Fibroblast of lung (primary cell): ENCODE measurements at places on chromosomes 16 and 17.
A peak's percentile ranks its signal among the peaks of the same experiment; 100 is the strongest.

DNA sequence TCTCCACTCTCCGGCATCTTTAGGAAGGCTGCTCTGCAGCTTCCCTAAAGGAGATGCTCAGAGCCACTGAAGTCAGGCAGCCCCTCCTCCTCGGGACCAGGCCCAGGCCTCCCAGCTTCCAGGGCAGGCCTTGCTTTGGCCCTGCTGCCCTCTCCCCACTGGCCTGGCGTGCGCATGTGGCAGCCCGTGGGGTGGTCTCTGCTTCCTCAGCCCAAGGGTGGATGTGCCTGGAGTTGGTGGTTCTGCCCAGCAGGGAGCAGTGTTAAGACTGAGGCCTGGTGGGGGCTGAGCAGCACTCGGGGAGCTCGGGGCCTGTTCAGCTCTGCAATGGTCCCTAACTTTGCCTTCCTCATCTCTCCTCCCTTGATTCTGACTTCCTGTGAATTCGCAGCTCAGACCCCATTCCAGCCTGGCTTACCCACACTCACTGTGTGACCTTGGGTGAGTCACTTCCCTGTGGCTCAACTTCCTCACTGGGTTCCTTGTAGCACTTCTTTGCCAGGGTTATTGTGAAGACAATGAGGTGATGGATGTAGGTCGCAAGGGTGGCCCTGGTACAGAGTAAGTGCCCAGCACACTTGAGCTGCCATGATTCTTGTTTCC lies 63.2 kb downstream of the NKD1 start:
- H3K27me3 ChIP-seq: no peaks in the 10 kb centered on the region
- H3K4me1 ChIP-seq: no peaks in the 10 kb centered on the region
- H3K27ac ChIP-seq: no peak overlapping the region
- no peaks in the 10 kb centered on the region for H3K36me3 ChIP-seq

GRCh38 chr16:23966597-23967394 lies 131.0 kb downstream of the PRKCB start:
- no peak overlapping the region for H3K27ac ChIP-seq
- H3K36me3 ChIP-seq: no peaks in the 10 kb centered on the region
- no peaks in the 10 kb centered on the region for H3K4me1 ChIP-seq

- peak; percentile 55 for DNase-seq
- no peak overlapping the region for H3K27ac ChIP-seq
- no peaks in the 10 kb centered on the region for H3K27me3 ChIP-seq
- no peak overlapping the region for H3K4me3 ChIP-seq
- no peaks in the 10 kb centered on the region for H3K36me3 ChIP-seq
- no peaks in the 10 kb centered on the region for H3K4me1 ChIP-seq
Measured at GRCh38 chr16:49019081-49019633, 262.5 kb downstream of the CBLN1 start.

DNA sequence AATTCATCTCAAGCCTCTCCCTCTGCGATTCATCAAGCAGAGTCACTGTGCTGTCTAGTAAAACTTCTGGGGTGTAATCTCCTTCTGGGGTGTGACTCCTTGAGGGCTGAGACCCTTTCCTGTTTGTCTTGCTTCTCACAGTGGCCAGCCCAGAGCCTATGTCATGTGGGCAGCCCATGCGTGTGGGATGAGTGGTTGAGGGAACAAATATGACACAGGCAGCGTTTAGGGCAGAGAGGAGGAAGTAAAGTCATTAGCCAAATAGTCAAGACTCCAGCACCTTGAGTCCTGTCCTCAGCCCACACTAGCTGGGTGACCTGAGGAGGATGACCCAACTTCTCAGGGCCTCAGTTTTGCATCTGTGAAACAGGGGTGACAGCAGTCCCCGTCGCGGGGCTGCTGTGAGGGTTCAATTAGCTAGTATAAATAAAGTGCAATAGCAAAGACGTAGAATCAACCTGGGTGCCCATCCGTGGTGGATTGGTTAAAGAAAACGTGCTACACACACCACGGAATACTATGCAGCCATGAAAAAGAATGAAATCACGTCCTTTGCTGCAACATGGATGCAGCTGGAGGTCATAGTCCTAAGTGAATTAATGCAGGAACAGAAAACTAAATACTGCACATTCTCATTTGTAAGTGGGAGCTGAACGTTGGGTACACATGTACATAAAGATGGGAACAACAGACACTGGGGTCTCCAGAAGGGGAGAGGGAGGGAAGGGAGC lies 4.5 kb upstream of the ITGAX start:
- H3K36me3 ChIP-seq: no peaks in the 10 kb centered on the region
- H3K4me1 ChIP-seq: no peaks in the 10 kb centered on the region
- no peak for DNase-seq
- H3K27ac ChIP-seq: no peak overlapping the region
- no peaks in the 10 kb centered on the region for H3K27me3 ChIP-seq

DNA sequence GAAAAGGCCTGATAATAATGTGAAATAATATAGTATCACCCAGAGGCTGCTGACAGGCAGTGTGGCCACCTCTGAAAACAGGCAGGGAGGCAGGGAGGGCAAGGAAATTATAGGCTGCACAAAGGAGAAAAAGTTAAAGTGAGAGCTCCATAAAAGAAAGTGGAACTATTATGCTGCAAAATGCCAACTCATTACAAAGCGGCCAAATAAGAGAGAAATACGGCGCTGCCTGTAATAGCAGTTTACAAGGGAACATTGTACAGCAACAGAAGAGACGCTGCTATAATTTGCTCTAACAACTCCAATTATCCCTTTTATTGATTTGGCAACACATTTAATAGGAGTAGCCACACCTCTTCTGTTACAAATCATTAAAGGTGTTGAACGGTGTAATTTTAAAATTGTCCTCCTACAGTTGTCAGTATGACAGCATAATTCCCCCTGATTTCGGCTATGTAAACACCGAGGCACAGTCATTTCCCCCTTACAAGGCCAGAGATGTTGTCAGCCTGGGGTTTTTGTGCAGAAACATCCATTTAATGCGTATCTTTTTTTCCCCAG lies 120.3 kb downstream of the MRM1 start:
- peaks cover 6% of the 10 kb centered on the region for H3K27me3 ChIP-seq
- H3K4me1 ChIP-seq: no peaks in the 10 kb centered on the region
- no peaks in the 10 kb centered on the region for H3K36me3 ChIP-seq
- peak overlapping the region; percentile 15 for H3K4me3 ChIP-seq
- H3K27ac ChIP-seq: no peak overlapping the region

- H3K36me3 ChIP-seq: no peaks in the 10 kb centered on the region
- H3K27me3 ChIP-seq: no peaks in the 10 kb centered on the region
- DNase-seq: no peak
- no peak overlapping the region for H3K4me3 ChIP-seq
- H3K4me1 ChIP-seq: peaks cover 22% of the 10 kb centered on the region
- no peak overlapping the region for H3K27ac ChIP-seq
Measured at GRCh38 chr17:76495663-76496400, 5.4 kb downstream of the RHBDF2 start.

DNA sequence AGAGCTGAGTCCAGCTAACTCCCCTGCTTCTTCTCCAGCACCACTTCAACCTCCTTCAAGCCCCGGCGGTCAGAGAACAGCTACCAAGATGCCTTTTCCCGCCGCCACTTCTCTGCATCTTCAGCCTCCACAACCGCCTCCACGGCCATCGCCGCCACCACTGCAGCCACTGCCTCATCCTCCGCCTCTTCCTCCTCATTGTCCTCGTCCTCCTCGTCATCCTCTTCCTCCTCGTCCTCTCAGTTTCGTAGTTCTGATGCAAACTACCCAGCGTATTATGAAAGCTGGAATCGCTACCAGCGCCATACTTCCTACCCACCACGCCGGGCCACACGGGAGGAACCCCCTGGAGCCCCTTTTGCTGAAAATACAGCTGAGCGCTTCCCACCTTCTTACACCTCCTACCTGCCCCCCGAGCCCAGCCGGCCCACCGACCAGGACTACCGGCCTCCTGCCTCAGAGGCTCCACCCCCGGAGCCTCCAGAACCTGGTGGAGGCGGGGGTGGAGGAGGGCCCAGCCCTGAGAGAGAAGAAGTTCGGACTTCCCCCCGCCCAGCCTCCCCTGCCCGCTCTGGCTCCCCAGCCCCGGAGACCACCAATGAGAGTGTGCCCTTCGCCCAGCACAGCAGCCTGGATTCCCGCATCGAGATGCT lies 7.1 kb downstream of the SETD1A start:
- H3K4me3 ChIP-seq: no peak overlapping the region
- H3K27ac ChIP-seq: no peak overlapping the region
- H3K4me1 ChIP-seq: no peaks in the 10 kb centered on the region

DNA sequence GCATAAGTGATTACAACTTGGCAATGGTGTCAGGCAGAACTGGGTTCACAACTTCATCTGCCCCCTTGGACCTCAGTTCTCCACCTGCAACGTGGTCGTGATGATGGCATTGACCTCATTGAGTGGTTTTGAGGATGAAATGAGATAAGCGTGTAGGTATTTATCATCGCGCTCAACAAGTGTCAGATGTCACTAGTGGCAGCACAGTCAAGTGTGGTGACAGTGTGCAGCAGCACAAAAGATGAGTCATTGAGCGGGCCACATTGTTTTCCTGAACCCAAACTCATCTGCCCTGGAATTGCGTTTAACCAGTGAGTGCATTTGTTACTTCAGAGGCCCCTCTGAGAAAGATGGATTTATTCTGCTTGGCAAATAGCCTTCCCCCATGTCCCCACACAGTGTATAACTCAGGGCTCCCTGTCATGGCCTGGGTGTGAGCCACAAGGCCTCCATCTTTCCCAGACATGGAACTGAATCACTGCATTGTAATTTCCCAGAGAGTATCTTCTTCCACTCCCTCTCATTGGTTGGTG lies 20.9 kb downstream of the IRX3 start:
- DNase-seq: no peak
- H3K27ac ChIP-seq: no peak overlapping the region

DNA sequence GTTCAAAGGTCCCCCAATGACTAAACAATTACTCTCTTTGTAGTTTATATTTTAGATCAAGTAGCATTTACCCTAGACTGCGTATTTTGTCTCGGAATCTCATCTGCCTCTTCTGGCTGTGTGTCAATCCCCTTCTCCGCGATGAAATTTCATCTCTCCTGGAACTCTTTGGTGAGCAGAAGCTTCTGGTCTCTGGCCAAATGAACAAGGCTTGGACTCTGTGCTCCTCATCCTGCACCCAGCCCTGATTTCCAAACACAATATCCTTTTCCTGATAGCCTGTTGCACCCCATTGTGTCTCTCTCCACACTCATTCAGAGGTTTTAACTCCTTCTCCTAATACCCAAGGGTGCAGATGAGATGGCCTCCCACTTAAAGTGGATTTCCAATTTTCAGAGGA lies 609.4 kb upstream of the CDH5 start:
- H3K27me3 ChIP-seq: no peaks in the 10 kb centered on the region
- no peak overlapping the region for H3K27ac ChIP-seq
- H3K4me1 ChIP-seq: no peaks in the 10 kb centered on the region
- H3K4me3 ChIP-seq: no peak overlapping the region

GRCh38 chr17:57819867-57820266 lies 30.0 kb downstream of the MRPS23 start:
- H3K4me3 ChIP-seq: no peak overlapping the region
- no peaks in the 10 kb centered on the region for H3K36me3 ChIP-seq
- DNase-seq: no peak
- H3K27ac ChIP-seq: no peak overlapping the region
- no peaks in the 10 kb centered on the region for H3K4me1 ChIP-seq

- H3K36me3 ChIP-seq: peaks cover 14% of the 10 kb centered on the region
- DNase-seq: peak; percentile 67
Measured at GRCh38 chr17:44219616-44220212, at the start of gene UBTF. UBTF (minus strand) TSS chr17:44219675; CDS start chr17:44218229, 1,446 bp downstream.

- no peak within 1 kb of the TSS for H3K27ac ChIP-seq
- H3K27me3 ChIP-seq: peaks cover 2% of the 10 kb centered on the region
- H3K4me1 ChIP-seq: no peaks in the 10 kb centered on the region
- DNase-seq: peak; percentile 63
- H3K36me3 ChIP-seq: no peaks in the 10 kb centered on the region
Measured at GRCh38 chr17:12789481-12790248, at the start of gene ARHGAP44. ARHGAP44 (plus strand) TSS chr17:12789498; CDS start chr17:12789839, 341 bp downstream.

- H3K27me3 ChIP-seq: peaks cover 3% of the 10 kb centered on the region
- H3K4me1 ChIP-seq: no peaks in the 10 kb centered on the region
- no peaks in the 10 kb centered on the region for H3K36me3 ChIP-seq
- DNase-seq: peak; percentile 19
- H3K4me3 ChIP-seq: no peak overlapping the region
Measured at GRCh38 chr16:88287219-88287618, 95.5 kb upstream of the ZNF469 start.

- no peak overlapping the region for H3K27ac ChIP-seq
- peaks cover 11% of the 10 kb centered on the region for H3K36me3 ChIP-seq
- peak overlapping the region; percentile 47 for H3K4me3 ChIP-seq
- peaks cover 19% of the 10 kb centered on the region for H3K27me3 ChIP-seq
- H3K4me1 ChIP-seq: peaks cover 2% of the 10 kb centered on the region
Measured at GRCh38 chr16:88634994-88635670, 3.2 kb upstream of the IL17C start.

GRCh38 chr16:4345836-4346781 lies 5.0 kb downstream of the PAM16 start:
- no peak overlapping the region for H3K4me3 ChIP-seq
- H3K27ac ChIP-seq: no peak overlapping the region
- H3K27me3 ChIP-seq: no peaks in the 10 kb centered on the region

DNA sequence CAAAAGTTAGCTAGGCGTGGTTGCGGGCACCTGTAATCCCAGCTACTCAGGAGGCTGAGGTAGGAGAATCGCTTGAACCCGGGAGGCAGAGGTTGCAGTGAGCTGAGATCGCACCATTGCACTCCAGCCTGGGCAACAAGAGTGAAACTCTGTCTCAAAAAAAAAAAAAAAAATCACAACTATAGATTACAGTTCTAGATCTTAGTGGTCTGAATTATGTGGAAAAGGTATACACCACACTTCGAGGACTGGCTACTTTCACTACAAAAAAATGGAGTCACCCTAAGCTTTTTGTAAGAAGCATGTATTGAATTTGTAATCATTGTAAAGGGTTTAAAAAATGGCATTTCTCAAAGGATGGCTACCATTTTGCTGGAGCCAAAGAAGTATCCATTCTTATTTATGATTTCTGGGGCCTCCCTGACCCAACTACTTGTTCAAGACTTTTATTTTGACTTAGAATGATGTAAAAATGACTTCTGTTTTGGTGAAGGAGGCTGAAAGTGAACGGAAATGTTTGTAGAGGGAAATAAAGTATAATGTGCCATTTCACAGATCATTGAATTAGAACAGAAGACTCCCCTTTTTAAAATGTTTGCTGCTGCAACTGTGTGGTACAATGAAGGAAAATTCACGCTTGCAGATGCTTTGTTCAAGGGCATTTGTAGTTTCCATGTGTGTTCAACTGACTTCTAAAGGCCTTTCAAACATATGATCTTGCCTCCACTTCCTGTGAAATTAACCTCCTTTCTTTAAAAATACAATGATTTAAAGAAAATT lies 37.1 kb upstream of the NOL11 start:
- H3K27me3 ChIP-seq: no peaks in the 10 kb centered on the region
- DNase-seq: no peak
- no peak overlapping the region for H3K27ac ChIP-seq
- H3K36me3 ChIP-seq: no peaks in the 10 kb centered on the region
- H3K4me3 ChIP-seq: no peak overlapping the region

- no peaks in the 10 kb centered on the region for H3K27me3 ChIP-seq
- H3K27ac ChIP-seq: no peak overlapping the region
- no peaks in the 10 kb centered on the region for H3K4me1 ChIP-seq
- H3K36me3 ChIP-seq: no peaks in the 10 kb centered on the region
- DNase-seq: peak; percentile 57
Measured at GRCh38 chr17:70535986-70536385, 366.7 kb downstream of the KCNJ2 start.
